Kidney (tissue), 22 donors: ENCODE measurements at places on chromosomes 6 and 20. TPM values are rescaled to one million over a fixed set of nuclear protein-coding genes. Genes with fewer than 3 reads are reported as not detected.

Gene RRP36
- 55.2 TPM for polyA plus RNA-seq

Gene CTCFL
- not detected for polyA plus RNA-seq

- DNase-seq = peak; percentile 70
Observed at GRCh38 chr20:58647796-58648501, 3.1 kb upstream of the STX16 start.

- DNase-seq = no peak
Observed at GRCh38 chr6:110181131-110182030, 1.2 kb downstream of the CDC40 start.

DNA sequence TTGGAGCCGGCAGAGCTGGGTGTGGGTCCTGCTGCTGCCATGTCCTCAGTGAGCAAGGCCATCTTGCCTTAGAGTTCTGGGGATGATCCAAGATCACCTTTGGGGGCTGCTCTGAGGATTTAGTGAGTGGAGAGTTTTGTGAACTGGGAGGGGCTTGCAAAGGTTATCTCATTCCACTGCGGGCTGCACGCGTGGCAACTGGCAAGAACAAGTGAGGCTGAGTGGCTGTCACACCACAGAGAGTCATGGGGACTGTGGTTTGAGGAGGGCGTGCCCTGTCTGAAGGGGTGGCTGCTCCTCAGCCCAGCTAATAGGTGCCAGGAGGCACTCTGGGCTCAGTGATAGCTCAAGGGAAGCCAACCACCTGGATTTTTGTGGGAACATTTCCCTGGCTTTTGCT lies 37.6 kb downstream of the TTLL9 start:
- DNase-seq = no peak

DNA sequence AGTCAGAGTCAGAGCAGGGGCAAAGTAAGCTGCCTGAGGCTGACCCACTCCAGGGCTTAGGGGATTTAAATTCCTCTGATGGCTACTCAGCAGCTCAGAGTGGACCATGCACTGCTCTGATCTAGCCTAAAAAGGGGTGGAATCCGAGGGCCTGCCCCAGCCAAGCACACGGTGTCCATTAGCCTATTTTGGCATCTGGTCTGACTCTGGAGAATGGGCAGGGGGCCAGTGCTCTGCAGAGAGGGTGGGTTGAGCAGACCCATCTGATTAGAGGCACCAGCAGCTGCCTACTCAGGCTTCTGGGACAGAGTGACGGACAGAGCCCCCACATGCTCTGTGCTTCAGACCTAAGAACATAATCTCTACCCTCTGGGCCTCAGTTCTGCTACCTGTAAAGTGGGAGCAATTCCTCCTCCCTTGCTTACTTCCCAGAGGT lies 25.9 kb upstream of the TGM2 start:
- DNase-seq = peak; percentile 13

- no peak for DNase-seq
Observed at GRCh38 chr6:31446481-31446880, 43.1 kb downstream of the MICA start.

DNA sequence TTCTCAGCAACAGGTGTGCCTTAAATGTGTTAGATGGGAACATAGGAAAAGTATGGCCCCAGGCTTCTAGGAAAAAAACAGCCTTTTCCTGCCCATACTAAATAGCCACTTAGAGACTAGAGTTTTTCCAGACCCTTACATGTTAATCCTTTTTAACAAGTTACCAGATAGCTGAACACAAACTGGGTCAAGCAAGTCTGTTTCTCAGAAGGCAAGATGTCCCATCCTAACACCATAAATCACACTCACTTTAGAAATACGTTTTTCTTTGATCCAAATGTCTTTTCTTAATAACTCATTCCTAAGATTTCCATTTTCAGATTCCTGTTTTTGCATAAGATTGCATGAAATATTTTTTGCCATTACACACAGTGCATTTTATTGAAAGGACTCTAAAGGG lies 241.3 kb downstream of the KCNQ5 start:
- DNase-seq = no peak

- DNase-seq = no peak
Observed at GRCh38 chr6:76790881-76791280, 672.4 kb downstream of the HTR1B start.

- DNase-seq = no peak
Observed at GRCh38 chr20:38302786-38303185, 1.2 kb upstream of the BPI start.

GRCh38 chr6:145498425-145498824 lies 236.9 kb downstream of the EPM2A start:
- peak; percentile 49 for DNase-seq
